NCI-H226 (cell line): ENCODE measurements at places on chromosomes 7 and 10.

DNA sequence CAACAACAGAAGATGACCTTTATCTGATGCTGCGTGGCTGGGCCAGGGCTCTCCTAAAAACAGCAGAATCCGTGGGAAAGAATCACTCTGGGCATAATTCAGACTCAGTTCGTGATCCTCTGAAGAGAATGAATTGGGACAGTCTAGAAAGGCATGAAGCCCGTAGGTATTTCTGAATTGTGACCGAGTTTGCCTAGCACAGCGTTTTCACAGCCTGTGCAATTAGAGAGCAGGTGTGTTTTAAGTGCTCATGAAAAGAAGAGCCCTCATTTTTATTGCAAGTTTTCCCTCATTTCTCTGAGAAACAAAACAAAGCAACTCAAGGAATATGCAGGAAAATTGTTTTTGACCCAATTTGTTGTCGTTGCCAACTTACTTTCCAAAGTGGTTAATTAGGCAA lies 366.2 kb downstream of the WDR11 start:
- DNase-seq, result no peak

DNA sequence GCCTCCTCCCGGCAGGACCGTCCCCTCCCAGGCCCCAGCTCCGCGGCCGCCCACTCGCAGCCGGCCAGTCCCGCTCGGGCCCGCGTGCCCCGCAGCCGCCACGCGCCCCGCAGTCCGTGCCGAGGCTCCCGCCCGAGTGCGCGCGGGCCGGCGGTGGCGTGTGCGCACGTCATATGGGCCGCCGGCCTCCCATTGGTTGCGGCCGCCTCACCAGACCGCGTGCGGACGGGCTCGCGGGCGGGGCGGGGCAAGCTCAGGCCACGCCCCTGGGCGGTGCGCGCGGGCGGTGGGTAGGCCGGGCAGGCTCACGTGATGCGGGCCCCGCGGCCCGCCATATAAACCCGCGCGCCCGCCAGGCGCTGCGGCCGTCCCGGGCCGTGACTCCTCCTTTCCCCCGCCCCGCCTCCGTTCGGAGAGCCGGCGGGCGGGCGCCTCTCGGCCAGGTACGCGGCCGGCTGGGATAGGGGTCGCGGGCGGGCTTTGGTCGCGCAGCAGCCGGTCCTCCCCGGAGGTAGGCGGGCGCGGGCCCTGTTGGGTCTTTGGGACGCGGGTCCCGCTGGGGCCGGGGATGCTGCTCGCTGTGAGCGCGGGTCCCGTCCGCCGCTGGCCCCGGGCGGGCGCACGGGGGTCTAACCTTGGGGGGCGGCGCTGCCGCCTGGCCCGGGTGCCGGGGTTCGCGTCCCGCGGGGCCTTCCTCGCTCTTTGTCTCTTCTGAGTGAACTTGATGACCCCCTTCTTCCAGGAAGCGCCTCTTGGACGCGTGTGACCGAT lies at the start of gene INSIG1:
Gene INSIG1, plus strand, starts transcription at position 362 of the 771 bp plus-strand sequence. Its CDS starts 408 bp downstream, at position 770.
- peak; percentile 91 for DNase-seq

DNA sequence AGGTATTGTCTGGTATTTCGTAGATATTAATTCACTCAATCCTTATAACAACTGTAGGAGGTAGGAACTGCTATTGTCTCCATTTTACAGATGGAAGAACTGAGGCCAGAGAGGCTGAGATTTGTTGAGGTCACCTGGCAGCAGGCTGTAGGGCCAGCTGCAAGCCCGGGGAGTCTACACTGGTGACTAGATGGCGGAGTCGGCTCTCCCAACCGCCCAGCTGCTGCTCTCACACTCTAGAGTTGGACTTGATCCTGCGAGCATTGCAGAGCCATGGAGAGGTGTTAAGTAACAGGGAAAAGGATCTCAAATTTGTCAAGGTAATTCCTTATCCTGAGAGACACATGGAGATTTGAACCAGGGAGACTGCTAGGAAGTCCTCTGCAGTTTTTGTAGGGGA lies 124.1 kb downstream of the CAMK1D start:
- DNase-seq, result no peak

DNA sequence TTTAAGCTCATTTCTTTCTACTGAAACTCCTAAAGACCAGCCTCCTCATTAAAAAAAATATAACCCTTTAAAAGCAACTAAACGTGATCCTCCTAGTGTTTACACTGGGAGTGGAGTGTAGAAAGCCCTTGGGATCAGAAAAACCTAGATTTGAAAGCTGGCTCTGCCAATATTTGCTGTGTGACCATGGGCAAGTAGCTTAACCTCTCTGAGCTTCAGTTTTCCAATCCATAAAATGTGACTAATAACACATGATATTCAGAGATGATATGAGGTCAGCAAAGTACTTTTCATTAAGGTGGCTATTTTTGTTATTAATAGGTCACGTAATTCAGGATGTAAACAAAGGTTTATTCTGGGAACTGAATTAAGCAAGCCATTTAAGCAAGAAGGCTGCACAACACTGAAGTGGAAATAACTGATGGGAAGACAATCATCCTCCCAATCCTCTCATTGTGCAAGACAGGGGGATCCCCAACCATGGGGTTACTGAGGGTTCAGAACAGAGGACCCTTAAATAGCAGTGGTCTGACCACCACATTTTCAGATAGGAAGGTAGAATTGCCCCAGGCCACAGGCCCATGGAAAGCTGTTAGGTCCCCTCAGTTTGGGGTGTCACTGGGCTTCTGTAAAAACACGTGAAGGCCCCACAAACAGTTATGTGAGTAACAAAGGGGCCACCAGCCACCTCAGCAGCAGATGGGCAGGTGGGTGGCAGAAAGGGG lies 49.1 kb upstream of the EEPD1 start:
- DNase-seq, result no peak
